ENCODE measurements at places on chromosomes 2 and 18.

DNA sequence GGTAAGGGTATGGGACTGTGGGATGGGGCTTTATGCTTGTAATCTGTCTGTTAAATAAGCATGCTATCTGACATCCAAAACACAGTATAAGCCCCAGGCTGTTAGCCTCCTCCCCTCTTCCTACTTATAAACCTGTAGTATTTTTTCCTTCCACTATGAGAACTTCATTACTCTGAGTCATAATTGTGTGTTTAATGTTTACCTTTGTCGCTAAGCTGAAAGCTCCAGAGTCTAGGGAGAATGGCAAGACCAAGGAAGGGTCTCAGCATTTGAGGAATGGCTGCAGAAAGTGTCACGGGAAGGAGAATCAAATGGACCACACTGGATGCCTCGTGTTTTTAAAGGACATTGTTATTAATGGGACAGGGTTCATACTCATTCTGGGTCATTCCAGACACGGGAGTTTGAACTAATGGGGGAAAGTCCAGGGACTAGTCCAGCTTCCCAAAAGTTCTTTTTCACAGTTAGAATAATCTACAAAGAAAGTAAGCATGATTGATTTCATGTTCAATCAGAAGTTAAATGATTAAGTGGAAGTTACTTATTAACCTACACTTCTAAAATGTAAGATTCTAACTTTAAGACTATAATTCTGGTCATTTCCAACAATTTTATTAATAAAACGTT is 292.2 kb downstream of the AFF3 start:
- no peak for DNase-seq

DNA sequence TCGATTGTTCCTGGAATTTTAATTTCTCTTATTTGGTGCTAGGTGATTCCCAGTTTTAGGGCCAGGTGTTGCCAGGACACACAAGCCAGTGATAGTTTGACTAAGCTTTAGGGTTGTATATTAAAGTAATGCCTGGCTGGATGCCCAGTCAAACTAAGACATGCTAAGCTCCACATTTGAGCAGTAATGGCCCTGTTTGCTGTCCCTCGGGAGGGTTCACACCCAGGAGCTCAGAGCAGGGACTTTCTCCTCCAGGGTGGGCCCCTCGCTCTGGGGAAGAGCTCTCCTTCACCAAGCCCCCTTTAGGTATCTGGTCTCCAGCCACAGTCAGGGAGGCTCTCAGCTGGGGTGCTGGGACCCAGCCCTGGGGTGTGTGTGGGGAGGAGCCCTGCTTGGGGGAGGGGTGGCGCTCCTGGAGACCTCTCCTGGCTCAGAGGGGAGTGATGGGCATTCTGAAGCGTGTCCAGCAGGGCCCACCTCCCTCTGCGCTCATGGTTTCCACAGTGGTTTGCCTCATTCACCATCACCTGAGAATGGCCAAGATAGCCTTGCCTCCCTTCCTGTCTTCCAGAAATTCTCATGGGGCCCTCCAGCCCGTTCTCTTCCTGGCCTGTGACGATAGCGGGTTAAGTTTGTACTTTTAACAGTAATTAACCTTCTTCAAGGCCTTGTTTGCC is 31.7 kb downstream of the INPP4A start:
- DNase-seq = no peak

- no peak for DNase-seq
Measured at GRCh38 chr2:71952572-71953188, 195.0 kb downstream of the CYP26B1 start.

DNA sequence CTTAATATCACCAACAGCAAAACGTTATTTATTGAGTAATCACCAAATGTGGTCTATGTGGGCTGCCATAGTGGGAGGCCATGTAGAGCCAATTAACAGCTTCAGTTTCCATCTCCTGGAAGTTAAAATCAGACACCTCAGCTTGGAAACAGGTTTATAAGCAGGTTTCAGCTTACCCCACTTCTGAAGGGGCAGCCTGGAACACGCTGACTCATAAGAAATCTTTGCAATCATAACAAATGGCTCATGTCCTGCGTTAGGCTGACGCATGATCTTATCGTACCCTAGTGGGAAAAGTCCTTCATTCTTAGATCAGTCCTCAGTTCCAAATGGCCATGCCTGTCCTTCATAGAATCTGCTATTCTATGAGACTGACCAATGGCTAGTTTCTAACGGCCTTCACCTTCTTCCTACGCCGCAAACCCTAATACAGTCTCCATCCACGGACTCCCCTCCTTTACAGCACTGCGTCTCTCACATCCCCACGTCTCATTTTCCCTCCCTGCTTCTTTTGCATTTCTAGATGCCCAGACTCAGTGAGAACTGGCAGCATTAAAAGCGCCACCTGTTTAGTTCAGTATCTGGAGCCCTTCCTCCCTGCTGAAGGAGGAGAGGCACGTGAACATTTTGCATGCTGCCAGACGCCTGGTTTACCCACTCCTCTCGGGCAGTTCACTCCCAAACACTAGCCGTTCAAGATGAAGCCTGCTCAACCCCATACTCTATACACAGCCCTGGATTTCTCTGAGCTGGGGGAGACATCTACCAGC is 24.2 kb upstream of the BZW1 start:
- no peak for DNase-seq

GRCh38 chr2:50833036-50833435 is 198.9 kb downstream of the NRXN1 start:
- DNase-seq = no peak

GRCh38 chr2:107402330-107402729 is 424.4 kb upstream of the RGPD4 start:
- DNase-seq = no peak

DNA sequence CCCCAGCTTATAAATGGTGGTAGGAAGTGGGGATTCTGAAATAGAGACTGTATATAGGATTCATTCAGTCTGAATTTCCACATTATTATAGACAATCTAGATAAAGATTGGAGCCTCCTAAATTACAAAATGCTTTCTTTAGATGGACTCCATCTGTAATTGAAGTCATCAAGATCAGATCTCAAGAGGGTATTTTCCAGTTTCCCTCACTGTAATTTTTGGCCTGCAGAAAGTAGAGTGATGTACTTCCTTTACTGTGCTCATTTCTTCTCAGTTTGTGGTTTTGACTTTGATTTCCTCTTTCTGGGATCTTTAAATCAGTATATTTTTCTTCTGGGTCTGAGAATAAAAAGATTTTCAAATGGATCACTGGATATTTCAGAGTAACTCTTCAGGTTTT is 7.2 kb downstream of the BABAM2 start:
- DNase-seq = no peak

Data from SK-N-SH (cell line).